ENCODE measurements at places on chromosomes 6 and 20. TPM values are rescaled to one million over a fixed set of nuclear protein-coding genes. Genes with fewer than 3 reads are reported as not detected.

DNA sequence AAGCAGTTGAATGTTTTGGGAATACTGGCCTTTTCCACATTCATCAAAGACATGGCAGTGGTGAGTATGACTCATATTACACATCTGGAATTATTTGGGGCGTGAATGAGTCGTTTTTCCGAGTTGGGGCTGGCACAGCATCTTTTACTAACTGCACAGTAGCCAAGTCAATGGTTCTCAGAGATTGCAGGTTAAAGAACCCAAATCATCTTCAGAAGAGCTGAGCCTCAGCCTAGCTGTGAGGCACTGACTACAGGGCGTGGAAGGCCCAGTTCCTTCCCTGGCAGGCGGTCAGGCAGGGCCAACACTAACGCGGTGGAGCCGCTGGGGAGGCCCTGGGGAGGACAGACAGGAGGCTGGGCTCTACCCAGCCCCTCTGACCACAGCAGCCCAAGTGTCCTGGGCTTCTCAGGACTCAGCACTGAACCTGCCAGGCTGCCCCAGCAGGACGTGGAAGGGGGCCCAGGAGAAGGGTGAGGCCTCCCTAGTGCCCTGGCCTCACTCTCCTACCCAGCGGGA, 20.1 kb upstream of the HELZ2 start:
- no peak for DNase-seq

- no peak for DNase-seq
These were observed 157.6 kb upstream of the KCNQ5 start for GRCh38 chr6:72464246-72464645.

DNA sequence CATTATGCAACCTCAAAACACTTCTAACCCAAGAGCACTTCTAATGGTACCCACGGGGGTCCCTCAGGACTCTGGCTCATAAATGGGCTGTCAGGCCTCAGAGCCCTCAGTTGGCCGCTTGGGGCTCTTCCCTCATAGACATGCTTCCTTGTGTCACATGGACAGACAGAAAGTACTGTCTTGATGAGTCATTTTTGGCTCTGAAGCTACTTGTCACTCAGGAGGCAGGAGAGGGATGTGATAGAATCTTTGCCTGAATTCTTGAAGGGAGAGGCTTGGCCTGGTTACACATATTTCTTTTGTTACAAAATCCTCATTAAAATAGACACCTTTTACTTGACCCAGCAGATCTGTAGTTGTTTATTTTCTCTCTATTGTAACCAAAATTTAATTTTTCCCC, 15.1 kb upstream of the EDN1 start:
- no peak for DNase-seq

Gene UBE3D
- 8.1 TPM for polyA plus RNA-seq

GRCh38 chr20:44720621-44720996, 5.4 kb downstream of the CCN5 start:
- DNase-seq, result no peak

GRCh38 chr6:71727632-71728294, 158.6 kb upstream of the RIMS1 start:
- no peak for DNase-seq

Gene SEMG1
- not detected for polyA plus RNA-seq

- no peak for DNase-seq
These were observed 319.7 kb upstream of the MAN1A1 start for GRCh38 chr6:119669221-119669620.

DNA sequence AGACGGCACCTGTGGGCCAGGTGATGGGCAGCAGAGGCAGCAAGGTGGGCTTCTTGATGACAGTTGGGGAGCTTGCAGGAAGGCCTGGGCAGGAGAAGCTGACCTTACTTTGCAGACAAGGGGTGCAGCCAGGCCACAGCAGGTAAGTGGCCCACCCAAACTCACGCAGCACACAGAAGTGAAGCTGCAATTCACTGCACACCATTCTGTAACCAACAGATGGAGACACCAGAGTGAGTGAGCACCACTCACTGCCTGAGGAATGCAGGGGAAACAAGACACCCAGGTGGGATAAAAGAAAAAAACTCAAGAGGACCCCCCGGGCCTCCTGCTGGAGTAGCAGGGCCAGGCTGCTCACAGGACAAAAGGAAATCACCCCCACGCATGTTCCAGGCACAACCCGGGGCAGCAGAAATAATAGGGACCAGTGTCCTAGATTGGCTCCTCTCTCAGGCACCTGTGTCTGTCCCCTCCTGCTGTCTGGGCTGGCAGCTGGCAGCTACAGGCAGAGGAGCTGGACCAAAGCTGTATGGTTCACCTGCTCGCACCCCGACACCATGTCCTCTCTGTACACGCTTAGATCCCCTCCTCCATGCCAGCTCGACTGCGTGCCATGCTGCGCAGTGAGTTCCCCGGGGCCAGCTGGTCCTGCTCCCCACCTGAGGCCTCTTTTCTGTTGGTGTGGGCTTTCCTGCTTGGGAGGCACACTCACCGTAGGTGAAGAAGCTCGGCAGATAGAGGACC, 4.9 kb downstream of the MTCH1 start:
- DNase-seq, result no peak

All from renal cortex interstitium (tissue), 15 donors.